Naive thymus-derived CD4-positive, alpha-beta T cell (primary cell): ENCODE measurements at places on chromosomes 6 and 20.

GRCh38 chr6:138577151-138577915, 78.0 kb upstream of the NHSL1 start:
- DNase-seq: no peak

DNA sequence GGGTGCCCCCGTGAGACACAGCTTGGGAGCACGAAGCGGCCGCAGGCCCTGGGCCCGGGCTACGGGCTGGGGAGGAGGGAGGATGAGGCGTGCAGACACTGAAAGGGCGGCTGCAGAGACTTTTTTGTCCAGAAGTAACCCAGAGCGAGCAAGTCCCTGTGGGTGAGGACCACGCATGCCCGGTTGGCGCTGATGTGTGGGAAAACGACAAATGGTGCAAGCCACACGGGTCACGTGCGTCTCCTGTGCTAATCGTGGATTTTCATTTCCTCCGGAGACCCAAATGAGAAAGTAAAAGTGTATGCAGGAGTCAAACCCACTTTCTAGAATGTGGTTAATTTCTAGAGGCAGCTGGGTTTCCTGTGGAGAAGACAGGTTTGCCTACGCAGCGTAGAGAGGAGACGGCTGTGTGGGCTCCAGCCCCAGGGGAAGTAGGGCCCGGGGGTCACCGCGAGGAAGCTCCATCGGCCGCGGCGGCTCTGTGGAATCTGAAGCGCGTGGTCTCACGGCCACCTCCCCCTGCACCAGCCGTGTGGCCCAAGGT, 19.0 kb downstream of the DLL1 start:
- peak; percentile 83 for DNase-seq

DNA sequence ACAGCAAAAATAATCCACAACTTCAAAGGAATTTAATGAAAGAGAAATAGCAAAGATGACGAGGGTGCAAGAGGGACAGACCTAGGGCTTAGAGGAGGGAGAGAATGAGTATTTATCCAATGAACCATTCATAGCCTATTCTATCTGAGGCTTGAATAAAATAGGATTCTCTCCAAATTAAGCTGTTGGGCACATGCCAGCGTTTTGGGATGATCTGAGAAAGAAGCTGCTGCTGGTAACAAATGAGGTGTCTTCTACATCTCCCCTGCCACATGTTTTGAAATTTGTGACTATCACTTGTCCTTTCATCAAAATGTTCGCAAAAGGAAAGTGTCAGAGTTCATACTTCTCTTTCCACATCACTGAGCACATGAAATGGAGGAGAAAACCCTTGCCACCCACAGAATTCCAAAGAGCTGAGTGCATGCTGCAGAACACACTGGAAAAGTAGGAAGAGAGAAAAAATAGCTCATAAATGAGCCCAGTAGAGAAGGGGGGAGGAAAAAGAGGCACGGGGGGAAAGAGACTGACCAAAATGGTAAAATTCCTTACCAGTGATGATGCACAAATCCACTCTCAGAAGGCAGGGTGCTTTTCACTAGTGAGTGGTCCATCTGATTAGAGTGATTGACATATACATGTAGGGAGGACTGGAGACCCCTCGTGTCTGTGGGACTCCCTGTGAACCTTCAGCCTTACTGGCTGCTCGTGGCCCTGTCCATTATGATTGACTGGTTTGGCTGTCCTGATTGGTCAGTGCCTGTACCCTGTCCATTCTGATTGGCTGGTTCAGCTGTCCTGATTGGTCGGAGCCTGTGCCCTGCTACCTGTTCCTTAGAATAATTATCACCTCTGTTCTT, 180.5 kb downstream of the OGFRL1 start:
- DNase-seq: no peak

DNA sequence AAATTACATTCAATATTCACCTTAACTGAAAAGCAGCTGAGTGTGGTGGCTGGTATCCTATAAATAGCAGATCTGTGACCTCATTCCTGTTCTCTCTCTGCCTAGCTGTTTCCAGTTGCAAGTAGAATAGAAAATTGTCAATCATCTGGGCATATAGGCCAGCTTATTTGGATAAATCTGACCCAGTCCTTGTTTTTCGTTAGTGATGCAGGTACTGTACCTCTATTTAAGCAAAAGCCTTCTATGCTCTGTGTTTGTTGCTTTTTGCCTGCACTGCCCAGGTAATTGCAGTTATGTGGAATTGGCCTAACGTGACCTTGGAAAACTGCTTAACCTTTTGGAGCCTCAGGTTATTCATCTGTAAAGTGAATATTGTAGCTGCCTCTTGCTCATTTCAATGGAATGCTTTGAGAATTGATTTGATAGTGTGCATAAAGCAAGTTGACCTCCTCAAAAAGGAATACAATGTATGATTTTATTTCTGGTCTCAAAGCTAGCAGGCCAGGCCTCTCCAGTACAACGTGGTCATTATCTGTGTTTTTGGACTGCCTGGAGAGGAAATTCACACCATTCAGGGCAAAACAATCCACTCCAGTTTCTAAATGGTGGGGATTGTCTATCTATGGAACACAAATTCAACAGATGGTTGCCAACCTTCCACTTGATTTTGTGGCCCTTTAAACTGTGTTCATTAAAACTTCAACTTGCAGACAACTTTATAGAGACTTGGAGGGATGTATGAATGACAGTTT, 508.7 kb upstream of the CITED2 start:
- DNase-seq: no peak

DNA sequence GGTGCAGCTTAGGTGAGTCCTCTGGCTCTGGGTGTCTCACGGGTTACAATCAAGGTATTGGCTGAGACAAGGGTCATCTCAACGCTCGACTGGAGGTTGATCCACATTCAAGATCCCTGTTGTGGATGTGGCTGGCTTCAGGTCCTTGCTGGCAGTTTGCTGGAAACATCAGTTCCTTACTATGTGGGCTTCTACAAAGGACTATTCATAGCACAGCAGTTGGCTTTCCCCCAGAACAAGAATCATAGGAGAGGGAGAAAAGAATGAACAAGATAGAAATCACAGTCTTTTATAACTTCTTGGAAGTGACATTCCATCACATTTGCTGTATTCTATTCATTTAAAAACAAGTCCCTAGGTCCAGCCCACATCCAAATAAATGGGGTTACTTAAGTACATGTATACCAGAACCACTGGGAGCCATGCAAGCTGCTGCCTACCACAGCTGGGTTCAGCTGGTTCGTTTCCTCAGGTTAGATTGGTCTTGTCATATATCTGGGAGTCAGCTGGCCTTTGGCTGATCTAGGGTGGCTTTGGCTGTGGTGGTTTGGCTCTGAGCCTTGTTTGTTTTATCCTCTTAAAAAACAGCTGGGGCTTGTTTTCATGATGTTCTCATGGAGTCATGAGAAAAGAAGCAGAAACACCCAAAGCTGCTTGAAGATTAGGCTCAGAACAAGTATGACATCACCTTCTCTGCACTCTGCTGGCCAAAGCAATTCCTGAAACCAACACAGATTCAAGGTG, 433.2 kb upstream of the SPTLC3 start:
- no peak for DNase-seq
